ENCODE measurements at places on chromosomes 7 and 10.

DNA sequence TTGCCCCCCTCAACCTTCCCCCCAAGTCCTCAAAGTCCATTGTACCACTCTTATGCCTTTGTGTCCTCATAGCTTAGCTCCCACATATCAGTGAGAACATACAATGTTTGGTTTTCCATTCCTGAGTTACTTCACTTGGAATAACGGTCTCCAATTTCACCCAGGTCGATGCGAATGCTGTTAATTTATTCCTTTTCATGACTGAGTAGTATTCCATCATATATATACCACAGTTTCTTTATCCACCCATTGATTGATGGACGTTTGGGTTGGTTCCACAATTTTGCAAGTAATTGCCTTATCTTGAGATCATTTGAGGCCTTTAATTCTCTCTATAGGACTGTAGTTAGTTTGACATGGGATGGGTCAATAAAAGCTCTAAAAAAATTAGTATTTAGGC, 124.7 kb downstream of the ARL4A start:
- DNase-seq: no peak

GRCh38 chr10:49034925-49035324, 80.4 kb downstream of the VSTM4 start:
- no peak for DNase-seq

DNA sequence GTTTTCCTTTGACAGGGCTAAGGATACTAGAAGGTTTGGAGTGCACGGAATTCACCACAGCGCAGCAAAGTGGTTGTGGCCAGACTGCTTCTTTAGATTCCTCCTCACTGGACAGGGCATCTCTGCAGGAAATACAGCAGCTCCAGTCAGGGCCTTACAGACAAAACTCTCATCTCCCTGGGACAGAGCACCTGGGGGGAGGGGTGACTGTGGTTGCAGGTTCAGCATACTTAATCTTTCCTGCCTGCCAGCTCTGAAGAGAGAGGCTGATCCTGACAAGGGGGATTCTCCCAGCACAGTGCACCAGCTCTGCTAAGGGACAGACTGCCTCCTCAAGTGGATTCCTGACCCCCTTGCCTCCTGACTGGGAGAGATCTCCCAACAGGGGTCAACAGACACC, 1257.9 kb downstream of the NXPH1 start:
- no peak for DNase-seq

- DNase-seq: no peak
Observed at GRCh38 chr7:98996150-98996552, 117.8 kb downstream of the TRRAP start.

- DNase-seq: no peak
Observed at GRCh38 chr10:131733596-131733995, 167.2 kb upstream of the PPP2R2D start.

- no peak for DNase-seq
Observed at GRCh38 chr10:10702211-10702610, 315.5 kb upstream of the CELF2 start.

- DNase-seq: no peak
Observed at GRCh38 chr7:158475036-158475678, 112.5 kb downstream of the PTPRN2 start.

- no peak for DNase-seq
Observed at GRCh38 chr10:34291466-34292193, 523.5 kb downstream of the PARD3 start.

- peak; percentile 83 for DNase-seq
Observed at GRCh38 chr10:5977471-5978229, at the start of gene IL15RA. Gene IL15RA, minus strand, starts transcription at chr10:5977543. Its CDS starts 51 bp downstream, at chr10:5977492.

GRCh38 chr10:33065111-33065510, 107.1 kb upstream of the ITGB1 start:
- no peak for DNase-seq

DNA sequence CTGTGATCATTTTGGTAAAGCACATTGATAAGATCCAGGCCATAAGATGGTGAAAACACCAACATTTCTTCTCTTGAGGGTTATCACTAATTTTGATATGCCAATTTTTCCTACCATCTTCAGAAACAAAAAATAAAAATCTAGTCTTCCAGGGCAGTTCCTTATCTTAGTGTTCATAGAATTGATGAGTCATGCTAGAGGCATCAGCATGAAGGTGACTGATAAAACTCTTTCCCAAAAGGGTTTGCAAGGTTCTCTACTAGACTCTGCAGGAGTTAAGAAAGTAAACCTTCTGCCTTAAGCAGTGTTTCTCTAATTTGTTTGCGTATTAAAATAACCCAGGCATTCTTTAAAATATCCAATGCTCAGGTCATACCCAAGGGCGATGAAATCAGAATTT, 483.1 kb upstream of the CNTNAP2 start:
- DNase-seq: no peak

GRCh38 chr10:133592716-133593115, 27.3 kb upstream of the SYCE1 start:
- DNase-seq: no peak

DNA sequence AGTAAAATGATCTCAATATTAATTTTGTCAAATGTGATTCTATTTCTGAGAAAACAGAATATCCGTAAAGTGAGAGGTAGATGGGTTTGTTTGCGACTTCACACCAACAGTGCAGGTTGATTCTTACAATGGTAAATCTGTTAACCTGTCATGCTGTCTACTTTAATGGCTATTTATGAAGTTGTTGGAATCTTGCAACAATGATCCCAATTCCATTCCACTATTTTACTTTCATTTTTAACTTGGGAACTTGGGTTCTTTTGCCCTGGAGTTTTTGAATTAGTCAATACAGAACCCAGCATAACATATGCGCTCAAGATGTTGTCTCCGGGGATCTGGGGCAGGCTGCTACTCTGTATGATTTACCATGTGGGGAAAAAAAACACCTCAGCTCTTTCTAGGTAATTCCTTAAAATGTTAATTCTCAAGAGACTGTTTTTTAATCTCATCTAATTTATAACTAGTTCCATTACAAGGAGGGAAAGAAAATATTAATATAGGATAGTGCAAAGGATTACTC, 1.2 kb downstream of the LGI1 start:
- DNase-seq: no peak

DNA sequence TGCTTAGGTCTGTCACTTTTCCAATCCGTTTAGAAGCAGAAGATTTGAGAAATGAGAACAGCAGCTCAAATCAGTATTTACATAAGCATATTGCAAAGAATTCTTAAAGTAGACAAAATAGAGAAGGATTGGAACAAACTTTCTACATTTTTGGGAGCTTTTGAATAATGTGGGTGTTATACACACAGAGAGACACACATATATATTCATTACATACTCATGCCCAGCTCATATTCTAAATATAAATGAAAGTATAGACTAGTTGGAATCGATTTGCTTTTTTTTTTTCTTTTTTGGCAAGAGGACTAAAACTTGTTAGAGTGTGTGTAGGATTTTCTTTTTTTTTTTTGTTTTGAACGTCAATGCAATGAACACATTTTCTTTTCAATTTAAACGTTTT, 538.9 kb downstream of the AUTS2 start:
- DNase-seq: no peak

DNA sequence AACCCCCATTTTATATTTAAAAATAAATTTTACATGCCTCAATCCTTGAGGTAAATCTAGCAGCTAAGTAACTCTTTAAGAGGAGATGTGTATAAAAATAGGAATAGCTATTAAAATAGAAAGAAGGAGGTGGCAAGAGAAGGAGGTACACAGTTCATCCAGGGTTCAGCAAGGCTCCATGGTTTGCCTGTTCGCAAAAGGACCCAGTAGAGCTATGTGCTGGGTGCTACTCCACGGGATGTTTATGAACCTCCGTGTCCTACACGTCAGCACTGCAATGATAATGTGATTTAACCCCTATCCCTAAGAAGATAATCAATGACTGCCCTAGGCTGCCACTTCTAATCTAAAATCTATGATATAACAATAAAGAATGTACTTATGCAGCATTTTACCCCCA, 926 bp upstream of the DENND11 start:
- DNase-seq: no peak

DNA sequence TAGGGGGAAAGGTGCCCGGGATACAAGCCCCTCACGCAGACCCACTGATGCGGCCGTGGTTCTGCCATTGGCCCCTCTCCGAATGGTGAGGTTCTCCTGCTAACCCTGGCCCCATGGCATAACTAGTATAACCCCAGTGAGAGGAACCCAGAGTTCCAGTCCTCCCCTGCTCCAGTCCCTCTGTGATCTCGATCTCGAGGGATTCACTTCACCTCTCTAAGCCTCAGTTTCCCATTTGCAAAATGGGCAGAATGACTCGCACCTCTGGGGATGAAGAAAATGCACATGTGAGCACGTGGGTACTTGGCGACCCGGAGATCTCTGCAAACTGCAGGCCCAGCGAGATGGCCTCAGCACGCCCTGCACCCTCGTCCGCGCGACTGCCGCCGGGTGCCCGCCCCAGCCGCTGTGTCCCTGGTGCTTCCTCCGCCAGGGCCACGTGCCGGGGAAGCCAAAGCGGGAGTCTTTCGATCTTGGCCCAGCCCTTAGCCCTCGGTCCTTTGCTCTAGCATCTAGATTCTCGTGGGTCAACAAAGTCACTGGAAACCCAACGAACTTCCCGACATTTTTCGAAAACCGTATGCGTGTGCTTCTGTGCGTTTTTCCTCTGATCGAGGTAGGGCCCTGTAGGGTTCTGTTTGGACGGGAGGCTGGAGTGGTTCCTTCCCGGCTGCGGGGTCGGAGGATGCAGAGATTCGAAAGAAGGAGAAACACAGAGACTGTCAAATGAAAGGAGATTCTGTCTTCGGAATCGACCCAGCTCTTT, 169.8 kb downstream of the UBE2H start:
- no peak for DNase-seq

GRCh38 chr7:108860615-108861014, 290.9 kb downstream of the DNAJB9 start:
- DNase-seq: no peak

GRCh38 chr7:88399696-88400240, 93.1 kb upstream of the STEAP4 start:
- DNase-seq: no peak

GRCh38 chr7:51268859-51269258, 47.8 kb downstream of the COBL start:
- DNase-seq: no peak

GRCh38 chr10:101670635-101671034, 24.3 kb downstream of the FBXW4 start:
- DNase-seq: no peak

DNA sequence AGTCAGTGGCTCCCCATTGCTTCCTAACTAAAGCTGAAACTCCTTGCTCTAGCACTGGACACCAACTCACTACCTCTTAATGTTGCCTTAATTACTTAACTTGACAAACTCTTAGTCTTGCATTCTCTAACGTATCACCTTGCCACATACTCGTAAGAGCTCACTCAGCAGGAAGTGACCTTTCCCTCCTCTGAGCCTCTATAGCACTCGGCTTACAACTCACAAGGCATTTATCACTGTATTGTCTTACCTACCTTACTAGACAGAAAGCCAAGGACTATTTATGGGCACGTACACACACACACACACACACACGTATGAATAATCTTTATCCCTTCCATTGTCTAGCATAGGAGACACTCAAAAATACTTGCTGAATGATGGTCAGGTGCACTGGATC, 21.2 kb downstream of the CEP41 start:
- DNase-seq: no peak

DNA sequence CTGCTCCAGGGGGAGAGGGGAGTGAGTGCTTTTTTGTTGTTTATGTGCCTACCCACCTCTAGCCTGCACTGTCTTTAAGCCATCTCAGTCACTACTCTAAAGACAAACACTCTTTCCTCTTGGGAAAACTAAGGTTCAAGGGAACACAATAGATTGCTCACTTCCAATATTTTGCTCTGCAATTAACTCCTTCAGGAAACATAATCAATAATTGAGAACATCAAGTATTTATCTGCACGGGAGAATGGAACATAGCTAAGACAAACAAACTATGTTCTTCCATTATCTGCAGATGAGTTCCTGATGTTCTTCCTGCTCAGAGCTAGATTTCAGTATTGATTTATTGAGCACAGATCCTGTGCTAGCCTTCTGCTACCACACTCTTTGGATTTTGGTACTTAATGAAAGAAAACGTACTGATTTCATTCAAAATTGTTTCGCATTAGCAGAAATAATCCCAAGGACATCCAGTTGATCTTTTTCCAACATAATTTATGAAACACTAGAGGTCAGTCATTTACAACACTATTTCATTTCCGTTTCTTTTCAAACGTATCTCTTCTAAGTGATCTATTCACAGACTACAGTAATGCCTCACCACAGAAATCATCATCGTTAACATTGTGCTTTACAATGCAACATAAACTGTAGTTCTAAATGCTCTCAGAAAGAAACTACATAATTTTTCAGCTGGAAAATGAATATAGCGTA, 8.3 kb downstream of the NEBL start:
- DNase-seq: no peak

DNA sequence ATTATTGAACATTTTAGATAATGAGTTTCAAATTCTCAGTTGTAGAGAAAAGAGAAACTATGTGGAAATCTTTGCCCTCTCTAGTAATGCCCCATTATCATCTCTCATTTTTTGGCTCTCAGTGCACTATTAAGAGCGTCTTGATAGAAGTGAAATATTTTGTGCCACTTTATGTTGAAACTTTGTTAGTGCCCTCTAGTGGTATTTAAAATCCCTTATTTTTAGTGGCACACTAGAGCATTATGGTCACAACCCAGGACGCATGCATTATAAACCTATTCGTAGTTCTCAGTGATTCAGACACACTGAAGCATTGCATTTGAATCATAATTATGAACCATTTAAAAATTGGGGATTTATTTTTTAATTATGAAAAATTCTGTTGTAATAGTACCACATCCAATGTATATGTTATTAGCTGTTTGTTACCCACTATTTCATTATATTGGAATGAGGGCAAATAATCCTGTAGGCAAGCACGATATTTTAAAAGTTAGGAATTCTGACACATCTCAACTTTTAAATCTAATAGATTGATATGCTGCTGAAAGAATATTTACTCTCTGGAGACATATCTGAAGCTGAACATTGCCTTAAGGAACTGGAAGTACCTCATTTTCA, 21.9 kb downstream of the PDCD4 start:
- no peak for DNase-seq

- DNase-seq: no peak
Observed at GRCh38 chr10:19628767-19629560, 187.3 kb upstream of the PLXDC2 start.

- no peak for DNase-seq
Observed at GRCh38 chr7:49812534-49812933, 39.1 kb downstream of the VWC2 start.

DNA sequence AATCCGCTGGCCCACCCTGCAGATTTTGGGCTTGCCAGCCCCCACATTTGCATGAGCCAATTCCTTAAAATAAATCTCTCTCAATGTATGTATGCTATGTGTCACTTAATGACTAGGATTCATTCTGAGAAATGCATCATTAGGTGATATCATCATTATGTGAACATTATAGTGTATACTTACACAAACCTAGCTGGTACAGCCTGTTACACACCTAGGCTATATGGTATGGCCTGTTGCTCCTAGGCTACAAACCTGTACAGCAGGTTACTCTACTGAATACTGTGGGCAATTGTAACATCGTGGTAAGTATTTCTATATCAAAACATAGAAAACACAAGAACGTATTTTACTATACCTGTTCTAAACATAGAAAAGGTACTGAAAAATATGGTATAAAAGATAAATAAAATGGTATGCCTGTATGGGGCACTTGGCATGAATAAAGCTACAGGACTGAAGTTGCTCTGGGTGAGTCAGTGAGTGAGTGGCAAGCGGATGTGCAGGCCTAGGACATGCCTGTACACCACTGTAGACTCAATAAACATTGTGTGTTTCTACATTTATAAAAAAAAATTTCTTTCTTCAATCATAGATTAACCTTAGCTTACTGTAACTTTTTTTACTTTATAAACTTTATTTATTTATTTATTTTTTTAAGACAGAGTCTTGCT, 135.9 kb downstream of the ABCA13 start:
- no peak for DNase-seq
